ENCODE measurements at places on chromosomes 13 and 19. TPM values are rescaled to one million over a fixed set of nuclear protein-coding genes. Genes with fewer than 3 reads are reported as not detected.

SYNE4 gene
- total RNA-seq: 8.7 TPM

ZMYM2 gene
- 93.0 TPM for total RNA-seq

ERICH4 gene
- 0.56 TPM for total RNA-seq

NR1H2 gene
- total RNA-seq: 41.0 TPM

GRCh38 chr19:54271106-54271505 lies 9.8 kb downstream of the LILRB2 start:
- no peak for DNase-seq
- peaks cover 39% of the 10 kb centered on the region for H3K27me3 ChIP-seq
- no peak overlapping the region for H3K27ac ChIP-seq
- H3K4me3 ChIP-seq: no peak overlapping the region
- H3K36me3 ChIP-seq: no peaks in the 10 kb centered on the region

- DNase-seq: no peak
- no peaks in the 10 kb centered on the region for H3K4me1 ChIP-seq
- H3K27me3 ChIP-seq: no peaks in the 10 kb centered on the region
- H3K36me3 ChIP-seq: no peaks in the 10 kb centered on the region
- no peak overlapping the region for H3K27ac ChIP-seq
Measured at GRCh38 chr13:88602786-88603777, 931.9 kb downstream of the SLITRK5 start.

DNA sequence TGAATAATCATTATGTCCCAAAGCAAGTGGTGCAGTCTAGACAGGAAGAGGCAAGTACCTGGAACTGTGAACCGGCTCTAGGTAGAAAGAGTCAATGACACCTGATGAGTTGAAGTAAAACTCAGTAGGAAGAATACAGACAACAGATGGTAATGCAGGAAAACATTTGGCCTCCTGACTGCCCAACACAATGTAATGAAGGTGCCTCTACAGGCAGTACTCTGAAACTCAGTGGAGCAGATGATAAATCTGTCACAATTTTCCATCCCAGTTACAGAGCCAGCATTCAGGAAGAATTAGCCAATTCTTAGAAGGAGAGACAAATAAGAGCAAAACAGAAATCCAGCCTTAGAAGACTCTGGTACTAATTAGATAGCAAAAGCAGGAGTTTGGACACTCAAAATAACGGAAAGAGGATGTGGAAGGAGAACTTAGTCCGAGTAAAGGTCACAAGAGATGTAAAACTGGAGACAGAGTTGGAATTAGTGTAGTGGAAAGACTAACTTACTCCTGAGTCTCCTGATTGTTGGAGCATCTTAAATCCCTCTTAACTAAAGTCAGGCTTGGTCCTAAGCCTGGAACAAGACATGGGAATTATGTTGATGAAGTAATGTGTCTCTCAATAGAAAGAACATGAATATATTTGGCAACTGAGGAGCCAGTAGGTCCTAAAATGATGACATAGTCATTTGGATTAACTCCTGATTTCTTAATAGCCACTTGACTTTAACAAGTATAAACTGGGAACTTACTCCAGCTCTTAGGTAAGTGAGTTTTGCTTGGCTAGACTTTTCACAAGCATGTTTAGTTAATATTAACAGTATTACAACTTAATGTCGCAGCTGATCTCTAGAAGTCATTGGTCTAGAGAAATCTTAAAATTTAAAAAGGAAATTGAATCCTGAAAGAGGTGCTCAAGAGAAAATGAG lies 457.3 kb upstream of the MIR17HG start:
- H3K4me3 ChIP-seq: no peak overlapping the region
- H3K4me1 ChIP-seq: no peaks in the 10 kb centered on the region
- no peaks in the 10 kb centered on the region for H3K36me3 ChIP-seq
- no peak overlapping the region for H3K27ac ChIP-seq
- DNase-seq: no peak

DNA sequence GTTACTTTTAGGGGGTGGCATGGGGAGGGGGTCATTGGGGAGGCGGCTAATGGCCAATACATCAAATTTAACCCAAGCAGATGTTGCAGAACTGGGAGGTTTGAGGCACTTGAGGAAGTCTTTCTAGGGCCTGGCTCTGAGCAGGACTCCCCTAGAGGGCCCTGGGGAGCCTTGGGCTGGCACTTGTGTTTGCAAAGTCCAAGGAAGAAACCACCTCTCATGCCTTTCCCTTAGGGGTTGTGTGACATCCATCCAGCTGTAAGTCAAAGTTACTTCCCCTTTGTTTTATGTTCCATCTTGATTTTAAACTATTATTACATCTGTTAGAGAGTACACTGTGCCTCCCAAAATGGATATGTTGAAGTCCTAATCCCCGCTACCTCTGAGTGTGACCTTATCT lies 159.9 kb downstream of the KATNAL1 start:
- H3K27me3 ChIP-seq: peaks cover under 1% of the 10 kb centered on the region
- H3K36me3 ChIP-seq: no peaks in the 10 kb centered on the region
- no peak overlapping the region for H3K4me3 ChIP-seq

GRCh38 chr13:44989941-44990340 lies 603 bp downstream of the GPALPP1 start:
- peaks cover 44% of the 10 kb centered on the region for H3K4me1 ChIP-seq
- DNase-seq: no peak
- peak overlapping the region; percentile 99 for H3K27ac ChIP-seq
- H3K4me3 ChIP-seq: peak overlapping the region; percentile 99
- peaks cover 12% of the 10 kb centered on the region for H3K36me3 ChIP-seq
- no peaks in the 10 kb centered on the region for H3K27me3 ChIP-seq

- peaks cover 8% of the 10 kb centered on the region for H3K4me1 ChIP-seq
- no peak overlapping the region for H3K27ac ChIP-seq
- no peak overlapping the region for H3K4me3 ChIP-seq
Measured at GRCh38 chr13:50106559-50106958, 91.3 kb downstream of the KCNRG start.

Data from type B pancreatic cell (in vitro differentiated cells).